ENCODE measurements at places on chromosomes 2 and 18.

DNA sequence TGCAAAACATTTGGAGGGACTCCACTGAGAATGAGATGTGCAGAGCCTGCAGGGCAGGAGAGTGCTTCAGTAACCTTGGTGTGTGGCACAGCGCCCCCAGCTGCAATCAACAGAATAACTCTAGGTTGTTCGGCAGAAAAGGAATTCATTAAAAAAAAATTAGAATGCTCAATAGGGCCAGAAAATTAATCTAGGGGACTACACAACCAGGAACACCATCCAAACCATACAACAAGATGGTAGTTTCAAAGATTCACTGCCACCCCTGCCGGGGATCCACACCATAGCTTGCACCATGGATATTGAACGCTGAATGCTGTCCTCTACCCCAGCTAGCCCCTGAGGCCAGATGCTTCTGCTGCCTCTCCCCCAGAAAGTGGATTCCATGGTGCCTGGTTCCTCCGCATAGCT, 50.1 kb downstream of the THUMPD2 start:
- DNase-seq = peak; percentile 78

GRCh38 chr2:238846628-238847418, 1.1 kb upstream of the TWIST2 start:
- no peak for DNase-seq

DNA sequence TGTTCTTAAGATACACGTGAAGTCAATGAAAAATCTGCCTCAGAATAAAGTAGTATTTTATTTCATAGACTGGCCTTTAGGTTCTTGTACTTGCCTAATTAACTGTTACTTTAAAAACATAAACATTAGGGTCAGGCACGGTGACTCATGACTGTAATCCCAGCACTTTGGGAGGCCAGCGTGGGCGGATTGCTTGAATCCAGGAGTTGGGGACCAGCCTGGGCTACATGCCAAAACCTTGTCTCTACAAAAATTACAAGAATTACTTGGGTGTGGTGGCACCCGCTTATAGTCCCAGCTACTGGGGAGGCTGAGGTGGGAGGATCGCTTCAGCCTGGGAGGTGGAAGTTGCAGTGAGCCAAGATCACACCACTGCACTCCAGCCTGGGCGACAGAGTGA, 16.0 kb upstream of the SNORC start:
- peak; percentile 62 for DNase-seq

GRCh38 chr2:80737047-80737446, 432.5 kb upstream of the LRRTM1 start:
- no peak for DNase-seq

DNA sequence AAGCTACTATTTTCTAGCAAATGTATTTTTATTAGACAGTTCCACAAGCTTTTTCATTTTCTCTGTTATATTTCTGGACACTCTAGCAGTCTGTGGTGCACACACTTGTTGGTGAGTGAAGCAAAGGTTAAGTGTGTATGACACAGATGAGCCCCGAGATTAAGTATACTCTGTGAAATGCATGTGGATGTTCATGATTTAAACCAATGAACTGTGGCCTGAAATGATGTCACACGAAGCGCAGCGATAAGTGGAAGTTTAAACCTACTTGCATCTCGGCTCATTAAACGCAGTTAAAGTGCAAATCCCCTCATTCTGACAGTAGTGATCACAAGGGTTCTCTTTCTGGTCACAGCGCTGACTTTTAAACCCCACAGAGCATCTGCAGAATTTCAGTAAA, 1488.8 kb upstream of the NXPH2 start:
- DNase-seq = no peak

GRCh38 chr2:96802721-96803120, 13.3 kb upstream of the CNNM3 start:
- no peak for DNase-seq

DNA sequence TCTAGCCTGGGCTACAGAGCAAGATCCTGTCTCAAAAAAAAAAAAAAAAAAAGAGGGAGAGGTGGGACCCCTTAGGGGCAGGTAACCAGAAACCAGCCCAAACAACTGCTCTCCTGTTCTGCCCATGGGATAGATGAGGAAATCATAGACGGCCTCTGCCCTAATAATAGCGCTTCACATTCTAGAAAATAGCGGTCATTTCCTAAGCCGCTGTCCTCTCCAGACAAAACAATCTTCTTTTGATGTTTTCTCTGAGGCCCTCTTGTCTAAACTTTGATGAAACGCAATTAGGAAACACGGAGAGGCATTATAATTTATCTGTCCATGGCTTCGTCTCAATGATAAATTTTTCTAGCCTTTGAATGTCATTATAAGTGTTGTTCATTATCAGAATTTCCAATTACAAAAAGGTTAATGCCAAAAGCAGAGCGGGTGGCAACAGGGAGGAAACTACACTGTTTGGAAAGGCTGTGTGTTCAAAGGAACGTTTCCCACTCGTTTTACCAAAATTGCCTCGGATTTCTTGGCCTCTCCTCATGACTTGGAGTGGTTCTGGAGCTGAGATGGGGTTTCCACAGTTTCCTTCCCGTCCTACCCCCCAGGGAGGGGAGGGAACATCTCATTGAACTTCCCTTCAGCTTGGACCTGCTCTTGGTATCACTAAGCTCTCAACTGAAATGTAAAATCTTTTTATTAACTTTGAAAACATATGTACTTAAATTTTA, 151.6 kb upstream of the ZNF236 start:
- DNase-seq = no peak

DNA sequence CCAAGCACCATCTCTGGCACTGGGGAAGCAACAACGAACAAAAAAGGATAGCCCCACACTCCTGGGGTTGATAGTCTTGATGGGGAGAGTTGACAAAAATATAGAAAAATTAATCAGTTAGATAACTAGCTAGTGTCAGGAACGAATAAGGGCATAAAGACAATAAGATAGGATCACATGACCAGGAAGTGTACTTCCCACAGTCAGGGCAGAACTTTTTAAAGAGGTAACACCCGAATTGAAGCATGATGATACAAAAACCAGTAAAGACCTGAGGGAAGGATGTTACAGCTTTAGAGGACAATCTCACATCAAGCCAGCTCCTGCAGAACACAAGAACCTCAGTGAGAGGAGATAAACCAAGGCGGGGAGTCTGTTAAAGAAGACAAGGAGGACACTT, 295.4 kb upstream of the CRIM1 start:
- DNase-seq = peak; percentile 43

DNA sequence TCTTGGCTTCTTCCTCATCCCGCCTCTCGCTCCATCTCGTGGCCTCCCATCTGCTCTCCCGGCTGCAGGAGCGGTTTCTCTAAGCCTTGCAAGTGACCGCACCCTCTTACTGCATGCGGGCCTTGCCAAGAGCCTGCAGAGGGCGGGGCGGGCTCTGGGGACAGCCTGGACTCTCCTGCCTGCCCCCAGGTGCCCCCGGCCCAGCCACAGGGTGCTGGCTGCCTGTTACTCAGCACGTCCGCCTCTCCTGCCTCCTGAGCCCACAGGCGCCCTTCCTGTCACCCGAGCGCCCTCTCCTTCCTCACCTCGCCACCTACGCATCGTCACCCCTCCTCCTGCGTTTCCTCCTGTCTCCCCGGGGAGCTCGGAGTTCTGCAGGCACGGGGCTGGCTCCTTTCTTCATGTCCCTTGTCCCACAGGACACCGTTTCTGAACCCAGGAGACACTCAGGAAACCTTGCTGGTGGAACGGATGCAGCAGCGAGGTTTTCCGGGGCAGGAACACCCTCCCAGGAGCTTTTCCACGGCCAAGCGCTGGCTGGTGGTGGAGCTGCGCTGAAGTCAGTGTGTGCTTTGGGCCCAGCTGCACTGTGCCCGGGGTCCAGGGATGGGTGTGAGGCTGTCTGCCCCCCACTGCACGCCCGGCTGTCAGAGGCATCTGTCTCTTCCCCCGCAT, 28.5 kb downstream of the HPCAL1 start:
- DNase-seq = peak; percentile 80

GRCh38 chr2:56232912-56233311, 49.1 kb downstream of the CCDC85A start:
- DNase-seq = no peak

DNA sequence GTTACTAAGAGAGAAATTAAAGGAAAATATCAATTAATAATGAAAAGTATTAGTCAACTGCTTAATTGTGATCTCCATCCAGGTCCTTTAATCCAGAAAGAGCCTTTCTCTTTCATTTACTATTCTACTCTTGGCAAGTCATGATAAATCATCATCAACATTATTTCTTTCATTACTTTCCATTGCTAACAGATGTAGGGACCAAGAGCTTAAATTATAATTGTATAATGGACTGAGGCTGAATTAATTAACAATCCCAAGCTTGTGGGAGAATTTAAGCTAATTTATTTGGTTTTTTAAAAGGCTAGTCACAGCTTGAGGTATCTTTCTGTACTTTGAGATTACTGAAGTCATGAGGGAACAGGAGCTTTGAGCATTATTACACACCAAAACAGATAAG, 223.9 kb downstream of the ERBB4 start:
- DNase-seq = no peak

All from hematopoietic multipotent progenitor cell treated with erythropoietin and hydrocortisone succinate and interleukin-3 and kit ligand, for 4 days (in vitro differentiated cells).